ENCODE measurements at places on chromosomes 12 and 14.

DNA sequence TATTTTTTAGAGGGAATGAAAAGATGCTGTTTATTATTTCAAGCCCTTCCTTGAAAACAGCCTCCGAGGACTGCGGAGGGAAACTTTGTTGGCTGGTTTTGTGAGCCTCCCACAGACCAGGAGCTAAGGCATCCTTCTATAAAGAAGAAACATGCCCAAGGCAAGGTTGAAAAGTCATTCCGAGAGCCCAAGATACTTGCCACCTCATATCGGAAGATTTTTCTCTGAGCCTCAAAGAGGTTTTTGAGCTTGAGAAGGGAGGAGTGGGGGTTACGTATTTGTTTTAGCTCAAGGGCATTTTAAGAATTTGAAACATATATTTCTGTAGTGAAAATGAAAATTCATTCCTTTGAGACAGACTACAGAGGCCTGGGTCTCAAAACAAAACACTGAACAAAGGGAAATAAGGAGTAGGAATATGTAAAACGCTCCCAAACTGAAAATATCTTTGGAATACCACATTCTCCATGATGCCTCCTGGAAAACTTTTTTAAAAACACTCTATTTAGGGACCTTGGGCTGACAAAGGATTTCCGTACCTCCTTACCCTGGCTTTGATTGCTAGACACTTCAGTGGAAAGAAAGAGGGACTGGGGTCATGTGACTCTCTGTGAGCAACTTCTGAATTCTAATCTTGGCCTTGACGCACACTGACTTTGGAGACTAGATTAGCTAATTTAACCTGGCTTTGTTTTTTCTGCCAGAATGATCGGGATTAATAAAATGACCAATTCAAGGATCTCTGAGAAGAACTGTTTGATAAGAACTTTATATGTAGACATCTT, 180.9 kb downstream of the SRGAP1 start:
- DNase-seq: no peak

DNA sequence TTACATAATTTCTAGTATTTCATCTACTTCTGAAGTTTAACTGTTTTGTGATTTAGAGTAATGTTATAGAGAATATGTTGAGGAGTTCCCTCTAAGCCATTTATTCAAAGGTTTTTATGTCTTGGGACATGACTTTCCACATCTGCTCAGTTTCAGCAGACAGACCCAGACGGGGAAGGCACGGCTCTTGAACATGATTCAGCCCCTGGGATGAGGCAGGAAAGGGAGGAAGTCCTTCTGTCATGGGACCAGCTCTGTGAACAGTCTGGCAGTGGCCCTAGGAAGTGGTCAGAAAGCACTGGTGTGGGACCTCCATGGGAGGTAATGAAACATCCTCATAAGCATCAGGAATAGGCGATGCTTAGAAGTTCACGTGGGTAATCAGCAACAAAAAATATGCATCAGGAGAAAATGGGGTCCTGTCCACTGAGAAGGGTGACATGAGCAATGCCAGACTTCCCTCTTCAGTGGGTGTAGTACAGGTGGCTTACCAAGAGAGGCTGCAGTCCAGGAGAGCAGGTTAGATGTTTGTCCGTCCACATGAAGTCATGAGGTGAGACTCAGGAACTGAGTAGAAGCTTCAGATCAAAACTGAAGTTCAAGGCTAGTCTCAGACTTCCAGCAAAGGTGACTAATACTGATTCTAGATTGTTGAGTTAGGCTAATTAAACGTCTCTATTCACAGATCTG, 248.5 kb downstream of the IPO8 start:
- DNase-seq: no peak

DNA sequence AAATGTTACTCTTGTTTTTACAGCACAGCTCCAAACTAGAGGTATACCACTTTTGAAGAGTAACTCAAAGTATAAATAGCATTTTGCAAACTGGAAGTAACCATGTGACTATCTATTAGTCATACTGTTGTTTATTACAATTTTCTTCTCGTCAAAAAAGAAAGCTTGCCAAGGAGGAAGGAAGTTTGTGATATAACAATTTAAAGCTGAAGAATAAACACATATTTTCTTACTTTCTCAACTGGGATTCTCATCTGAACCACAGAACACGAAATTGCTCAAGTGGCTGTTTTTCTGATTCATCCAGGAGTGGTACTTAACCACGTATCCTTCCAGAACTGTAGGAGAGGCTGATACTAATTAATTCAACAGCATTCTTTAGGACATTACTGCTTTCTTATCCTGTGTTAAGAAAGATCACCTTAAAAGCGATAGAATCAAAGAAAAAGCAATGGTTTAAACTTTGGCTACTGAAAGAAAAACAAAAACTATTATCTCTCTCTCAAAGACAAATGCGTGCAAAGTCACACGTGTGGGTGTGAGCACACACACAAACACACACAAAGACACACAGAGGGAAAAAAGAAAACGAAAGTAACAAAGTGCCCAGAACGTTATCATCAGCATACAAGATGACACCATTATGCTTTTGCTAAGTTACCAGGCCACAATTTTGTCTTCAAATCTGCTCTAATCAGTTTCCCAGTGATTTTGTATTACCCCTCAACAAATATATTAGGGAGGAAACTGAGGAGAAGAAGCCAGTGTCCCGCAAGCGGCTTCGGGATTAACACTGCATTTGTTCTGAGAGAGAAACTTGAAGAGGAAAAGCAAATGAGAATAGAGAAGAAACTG, at the start of gene CLEC2B:
Gene CLEC2B (minus strand): TSS at position 48 of the 855 bp plus-strand sequence.
- peak; percentile 69 for DNase-seq

DNA sequence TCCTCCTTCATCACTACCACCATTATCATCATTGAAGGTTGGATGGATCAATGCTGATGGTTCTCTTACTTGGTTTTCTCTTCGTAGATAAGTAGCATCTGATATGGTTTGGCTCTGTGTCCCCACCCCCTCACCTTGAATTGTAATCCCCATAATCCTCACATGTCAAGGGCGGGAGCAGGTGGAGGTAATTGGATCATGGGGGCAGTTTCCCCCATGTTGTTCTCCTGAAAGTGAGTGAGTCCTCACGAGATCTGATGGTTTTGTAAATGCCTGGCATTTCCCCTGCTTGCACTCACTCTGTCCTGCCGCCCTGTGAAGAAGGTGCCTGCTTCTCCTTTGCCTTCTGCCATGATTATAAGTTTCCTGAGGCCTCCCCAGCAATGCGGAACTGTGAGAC, 172.4 kb upstream of the PWP1 start:
- no peak for DNase-seq

DNA sequence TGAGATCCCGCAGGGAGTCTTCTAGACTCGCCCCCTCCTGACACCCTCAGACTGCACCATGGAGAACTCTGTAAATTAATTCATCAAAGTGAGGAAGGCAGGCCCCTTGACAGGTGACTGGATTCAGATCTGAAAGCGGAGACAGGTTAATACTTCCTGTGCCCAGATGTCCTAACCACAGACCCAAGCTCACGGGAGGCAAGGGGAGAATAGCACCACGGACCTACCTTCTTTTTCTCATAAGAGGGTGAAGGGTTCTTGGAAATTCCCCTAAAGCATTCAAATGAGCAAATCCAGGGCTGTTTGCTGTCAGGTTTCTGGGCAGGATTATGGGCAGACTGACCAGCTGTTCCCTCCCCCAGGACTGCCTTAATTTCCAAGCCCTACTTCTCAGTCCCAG, 170.0 kb downstream of the ZFP36L1 start:
- no peak for DNase-seq

- no peak for DNase-seq
Observed at GRCh38 chr14:87081004-87081403, 912.0 kb downstream of the GALC start.

GRCh38 chr14:38710881-38711280, 392.2 kb downstream of the SEC23A start:
- no peak for DNase-seq

DNA sequence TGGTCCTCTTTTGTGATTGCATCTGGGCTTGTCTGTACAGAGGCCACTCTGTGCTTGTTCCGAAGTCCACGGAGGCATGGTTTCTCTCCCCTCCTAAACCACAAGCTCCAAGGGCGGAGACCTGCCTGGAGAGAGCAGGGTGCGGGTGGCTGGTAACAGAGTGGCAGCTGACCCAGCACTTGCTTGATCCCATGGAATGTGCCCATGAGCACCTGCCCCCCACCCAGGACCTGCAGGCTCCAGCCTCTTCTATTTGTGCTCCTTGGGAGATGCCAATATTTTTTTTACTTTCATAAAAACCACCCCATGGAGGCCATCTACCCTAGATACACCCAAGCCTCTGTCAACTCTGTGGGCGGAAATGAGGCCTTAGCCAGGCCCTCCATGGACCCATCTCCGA, 104.7 kb downstream of the PRMT8 start:
- no peak for DNase-seq

DNA sequence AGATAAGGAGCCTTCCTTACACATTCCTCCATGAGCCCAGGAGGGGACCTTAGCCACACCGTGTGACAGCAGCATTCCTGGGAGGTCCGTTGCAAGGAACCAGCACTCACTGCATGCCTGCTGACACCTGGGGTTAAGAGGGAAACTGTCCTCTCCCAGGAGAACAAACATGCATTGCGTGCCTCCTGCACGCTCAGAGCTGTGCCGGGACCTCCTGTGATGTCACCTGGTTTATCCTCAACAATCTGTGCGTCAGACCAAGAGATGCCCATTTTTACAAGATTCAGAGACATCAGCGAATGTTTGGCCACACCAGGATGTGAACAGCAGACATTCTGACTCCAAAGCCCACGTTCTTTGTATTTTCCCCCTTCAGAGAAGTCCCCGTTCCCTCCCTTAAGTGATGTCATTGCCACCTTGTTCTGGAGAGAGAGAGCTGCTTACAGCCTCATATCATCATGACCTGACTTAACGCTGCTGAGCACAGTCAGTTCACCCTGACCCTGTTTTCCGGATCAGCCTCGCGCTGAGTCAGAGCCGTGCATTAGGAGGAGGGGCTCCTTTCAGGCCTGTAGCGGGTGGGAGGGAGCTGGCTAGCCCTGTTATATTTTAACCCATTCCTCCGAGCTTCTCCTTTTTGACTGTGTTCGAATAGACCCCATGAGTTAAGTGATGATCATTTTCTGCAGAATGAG, 36.2 kb downstream of the TMEM120B start:
- no peak for DNase-seq

DNA sequence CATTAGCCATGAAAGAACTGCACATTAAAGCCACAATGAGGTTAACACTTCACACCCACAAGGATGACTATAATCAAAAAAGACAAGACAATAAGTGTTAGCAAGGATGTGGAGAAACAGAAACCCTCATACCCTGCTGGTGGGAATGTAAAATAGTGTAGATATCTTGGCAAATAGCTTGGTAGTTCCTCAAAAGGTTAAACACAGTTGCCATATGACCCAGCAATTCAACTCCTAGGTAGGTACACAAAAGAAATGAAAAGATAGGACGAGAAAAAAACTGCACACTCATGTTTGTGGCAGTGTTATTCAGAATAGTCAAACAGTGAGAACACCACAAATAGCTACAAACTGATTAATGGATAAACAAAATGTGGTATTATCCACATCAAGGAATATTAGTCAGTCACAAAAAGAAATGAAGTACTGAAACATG, 93.5 kb downstream of the ATXN2 start:
- no peak for DNase-seq

- no peak for DNase-seq
Observed at GRCh38 chr14:57046175-57046574, 222.5 kb downstream of the EXOC5 start.

DNA sequence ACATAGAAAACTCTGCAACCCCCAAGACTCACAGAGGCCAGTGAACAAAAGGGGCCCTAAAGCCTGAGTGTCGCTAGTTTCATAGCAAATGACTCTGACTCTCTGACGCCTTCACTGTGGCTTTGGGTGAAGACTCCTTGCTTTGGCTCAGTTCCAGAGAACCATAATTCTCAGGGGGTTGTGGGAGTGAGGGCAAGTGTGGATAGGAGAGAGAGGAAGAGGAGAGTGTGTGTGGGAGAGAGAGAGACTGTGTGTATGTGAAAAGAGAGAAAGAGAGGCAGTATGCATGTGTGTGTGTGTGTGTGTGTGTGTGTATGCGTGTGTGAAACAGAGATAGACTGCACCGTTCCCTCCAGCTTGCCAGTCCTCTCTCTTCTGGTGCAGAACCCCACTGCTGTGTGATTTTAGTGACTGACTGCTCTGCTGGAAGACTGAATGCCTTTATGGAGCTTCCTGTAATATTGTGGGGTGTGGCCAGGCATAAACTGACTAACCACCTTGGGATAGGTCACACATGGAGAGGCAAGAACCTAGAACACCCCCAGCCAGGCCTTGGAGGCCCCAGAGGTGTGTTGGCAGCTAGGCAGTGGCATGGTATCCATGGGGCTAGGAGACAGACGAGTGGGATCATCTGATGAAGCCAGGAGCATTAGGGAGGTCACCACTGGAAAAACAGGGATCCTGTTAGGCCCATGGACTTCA, 45.9 kb upstream of the STXBP6 start:
- DNase-seq: no peak

GRCh38 chr14:89845346-89845745, 109.2 kb downstream of the EFCAB11 start:
- no peak for DNase-seq

- DNase-seq: no peak
Observed at GRCh38 chr12:21773806-21774205, 700 bp downstream of the KCNJ8 start.

DNA sequence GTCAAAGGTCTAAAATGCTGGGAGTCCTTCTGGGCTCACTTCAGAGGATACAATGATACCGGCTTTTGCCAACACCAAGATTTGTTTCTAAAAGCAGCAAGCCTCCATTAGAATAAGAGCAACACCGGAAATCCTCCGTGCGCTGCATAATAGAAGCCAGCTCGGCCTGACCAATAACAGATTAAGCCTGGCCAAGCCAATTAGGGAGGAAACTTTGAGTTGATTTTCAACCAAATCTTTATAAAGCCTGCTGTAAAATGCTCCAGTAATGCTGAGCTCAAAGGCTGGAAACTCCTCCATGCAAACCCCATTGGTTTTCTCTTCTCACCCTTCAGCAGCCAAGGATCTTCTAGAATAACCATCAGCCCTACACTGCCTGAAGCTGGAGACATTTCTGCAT, 150.1 kb downstream of the NTF3 start:
- no peak for DNase-seq

- DNase-seq: peak; percentile 25
Observed at GRCh38 chr12:91774434-91774921, 371.2 kb downstream of the BTG1 start.

- peak; percentile 12 for DNase-seq
Observed at GRCh38 chr12:47021298-47021697, 58.1 kb upstream of the PCED1B start.

GRCh38 chr12:8687846-8688601, 9.8 kb upstream of the RIMKLB start:
- DNase-seq: no peak

DNA sequence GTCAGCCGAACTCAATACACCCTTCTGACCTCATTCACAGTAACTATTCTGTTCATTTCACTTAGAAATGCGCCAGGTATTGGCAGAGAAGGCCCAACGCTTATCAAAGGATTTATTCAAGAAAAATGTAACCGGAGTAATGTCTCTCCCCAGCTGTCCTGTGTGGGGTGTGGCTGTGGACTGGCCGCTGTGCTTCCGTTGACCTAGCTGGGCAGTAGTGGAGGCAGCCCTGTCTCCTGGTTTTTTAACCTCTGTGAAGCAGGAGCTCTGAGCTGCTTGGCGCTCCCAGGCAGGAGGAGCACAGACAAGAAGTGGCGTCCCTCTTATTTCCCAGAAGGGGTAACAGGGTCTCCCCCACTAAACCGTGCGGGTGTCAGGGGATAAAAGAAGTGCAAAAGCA, 85.2 kb downstream of the ESR2 start:
- DNase-seq: no peak
